ENCODE measurements at places on chromosomes 3 and 15. TPM values are rescaled to one million over a fixed set of nuclear protein-coding genes. Genes with fewer than 3 reads are reported as not detected.

Gene CIDEC
- polyA plus RNA-seq: not detected

Gene GOLGA6L10
- polyA plus RNA-seq: 3.7 TPM

Gene ANO10
- 39.2 TPM for polyA plus RNA-seq

Gene AMIGO3
- polyA plus RNA-seq: 0.94 TPM

Gene SLC12A1
- 671 TPM for polyA plus RNA-seq

Gene C2CD4A
- polyA plus RNA-seq: 0.39 TPM

Gene TFG
- 154 TPM for polyA plus RNA-seq

Gene GPR27
- polyA plus RNA-seq: 9.7 TPM

DNA sequence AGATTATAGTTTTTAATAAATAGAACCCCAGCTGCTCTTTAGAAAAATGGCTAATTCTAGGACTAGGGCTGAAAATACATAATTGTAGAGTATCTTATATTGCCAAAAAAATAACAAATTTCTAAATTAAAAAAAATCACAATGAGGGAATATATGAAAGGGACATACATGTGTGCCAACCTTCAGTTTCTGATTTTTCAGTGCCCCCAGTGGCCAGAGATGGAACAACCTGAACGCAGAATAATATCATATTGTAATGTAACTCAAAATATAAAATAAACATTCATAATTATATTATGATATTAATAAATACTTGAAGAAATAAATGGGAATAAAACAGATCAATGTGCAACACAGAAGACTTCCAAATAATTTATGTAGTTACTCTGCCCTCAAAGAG is 460.5 kb downstream of the ZNF385D start:
- no peak for DNase-seq

- no peak for DNase-seq
Observed at GRCh38 chr3:181488536-181488935, 223.2 kb upstream of the SOX2 start.

DNA sequence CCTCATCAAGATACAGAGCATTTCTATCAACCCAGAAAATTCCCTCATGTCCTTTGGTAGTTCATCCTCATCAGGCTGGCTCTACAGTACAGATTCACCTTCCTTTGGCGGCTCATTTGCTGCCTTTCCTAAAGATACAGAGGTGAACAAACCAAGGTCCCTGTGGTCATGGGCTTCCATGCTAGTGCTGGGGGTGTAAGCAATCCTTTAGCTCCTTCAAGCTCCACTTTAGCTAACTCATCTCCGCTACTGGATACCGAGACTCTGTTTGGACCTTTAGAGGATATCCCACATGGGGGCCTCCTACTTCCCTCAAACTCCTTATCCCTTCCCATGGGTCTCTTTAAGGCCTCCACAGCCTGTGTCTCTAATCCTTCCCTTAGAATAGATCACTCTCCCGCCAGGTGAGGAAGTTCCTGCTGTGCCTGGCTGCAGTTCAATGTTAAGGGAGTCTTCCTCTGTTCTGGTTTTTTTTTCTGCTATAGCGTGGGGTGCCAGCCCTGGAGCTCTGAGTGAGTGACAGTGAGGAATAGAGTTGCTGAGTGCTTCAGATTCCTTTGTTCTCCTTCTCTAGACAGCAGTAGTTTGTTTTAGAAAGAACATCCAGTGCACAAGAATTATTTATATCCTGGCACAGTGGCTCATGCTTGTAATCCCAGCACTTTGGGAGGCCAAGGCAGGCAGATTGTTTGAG is 30.7 kb downstream of the CLEC3B start:
- DNase-seq: no peak

DNA sequence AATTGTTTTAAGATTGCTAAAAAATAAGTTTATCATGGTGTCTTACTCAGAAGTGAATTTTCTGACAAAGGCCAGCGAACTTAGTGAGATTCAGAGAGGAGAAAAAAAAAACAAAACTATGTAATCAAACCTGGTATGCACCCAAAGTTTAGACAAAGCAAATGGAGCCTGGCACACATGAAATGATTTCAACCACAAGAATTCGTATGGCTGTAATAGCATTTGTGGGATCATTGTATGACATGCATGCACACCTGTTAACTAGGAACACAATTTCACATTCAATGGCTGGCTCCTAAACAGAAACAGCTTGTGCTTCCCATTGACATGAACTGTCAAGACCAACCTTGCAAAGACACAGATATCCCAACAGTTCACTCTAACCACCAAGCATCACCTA is 94.6 kb downstream of the ZIC4 start:
- DNase-seq: no peak

DNA sequence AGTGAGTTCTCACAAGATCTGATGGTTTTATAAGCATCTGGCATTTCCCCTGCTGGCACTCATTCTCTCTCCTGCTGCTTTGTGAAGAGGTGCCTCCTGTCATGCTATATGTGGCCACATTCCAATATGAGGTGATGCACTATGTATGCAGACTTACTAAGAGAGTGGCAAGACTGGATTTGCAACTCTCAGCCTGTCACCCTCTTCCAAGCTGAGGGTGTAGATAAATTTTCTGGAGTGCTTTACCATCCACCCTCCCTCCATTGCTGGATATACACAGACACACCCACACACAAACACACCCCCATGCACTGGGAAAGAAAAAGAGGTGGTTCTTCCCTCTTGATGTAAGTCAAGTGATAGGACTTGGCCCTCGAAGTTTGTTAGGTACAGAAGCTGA is 30.2 kb upstream of the CHMP2B start:
- no peak for DNase-seq

GRCh38 chr15:74374648-74375302 is 7.3 kb upstream of the CYP11A1 start:
- no peak for DNase-seq

- peak; percentile 43 for DNase-seq
Observed at GRCh38 chr15:55669270-55669669, 73.7 kb downstream of the PRTG start.

Data from right renal pelvis (tissue), 4 donors.